ENCODE measurements at places on chromosomes 4 and X. TPM values are rescaled to one million over a fixed set of nuclear protein-coding genes. Genes with fewer than 3 reads are reported as not detected.
A peak's percentile ranks its signal among the peaks of the same experiment; 100 is the strongest.

- DNase-seq = no peak
These were observed 218.5 kb upstream of the TLL1 start for GRCh38 chr4:165654556-165654955.

GRCh38 chr4:149264093-149264733 is 551.4 kb downstream of the IQCM start:
- DNase-seq = peak; percentile 22

- no peak for DNase-seq
These were observed 115.6 kb downstream of the ARAP2 start for GRCh38 chr4:36128689-36129088.

DNA sequence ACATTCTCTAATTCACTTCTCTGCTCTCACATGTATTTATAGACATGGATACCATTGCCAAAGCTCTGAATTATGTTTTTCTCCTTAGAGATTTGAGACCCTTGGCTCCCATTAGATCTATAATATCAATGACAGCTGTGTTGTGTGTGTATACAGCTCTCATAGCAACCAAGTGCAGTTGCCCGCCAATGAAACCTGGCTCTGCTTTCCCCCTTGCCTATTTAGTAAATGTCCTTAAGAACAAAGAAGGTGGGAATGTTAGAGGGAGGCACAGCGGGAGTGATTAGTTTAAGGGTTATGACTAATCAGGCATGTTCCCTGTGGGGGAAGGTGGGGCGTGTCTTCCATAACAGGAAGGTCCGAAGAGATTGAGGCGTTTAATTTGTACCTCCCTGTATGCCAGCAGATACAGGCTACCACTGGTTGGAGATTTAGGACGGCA is 100.5 kb upstream of the TBC1D9 start:
- DNase-seq = no peak

DNA sequence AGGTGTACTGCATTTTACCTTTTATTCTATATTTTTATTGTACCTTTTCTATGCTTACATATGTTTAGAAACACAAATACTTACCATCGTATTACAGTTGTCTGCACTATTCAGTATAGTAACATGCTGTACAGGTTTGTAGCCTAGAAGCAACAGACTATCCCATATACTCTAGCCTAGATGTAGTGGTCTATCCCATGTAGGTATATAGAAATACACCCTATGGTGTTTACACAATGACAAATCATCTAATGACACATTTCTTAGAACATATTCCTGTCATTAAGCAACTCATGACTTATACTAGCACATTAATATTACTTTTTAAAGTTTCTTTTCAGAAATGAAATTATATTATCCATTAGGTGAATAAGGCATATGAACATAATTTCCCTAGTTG is 111.1 kb upstream of the HPGD start:
- no peak for DNase-seq

- no peak for DNase-seq
These were observed 69.0 kb downstream of the MRPL1 start for GRCh38 chr4:77931452-77932135.

Gene GPC4
- polyA plus RNA-seq = 0.30 TPM

Gene MTMR8
- polyA plus RNA-seq = 1.8 TPM

Gene ANKRD50
- 0.29 TPM for polyA plus RNA-seq

- no peak for DNase-seq
These were observed 25.2 kb upstream of the AP1AR start for GRCh38 chr4:112206431-112206830.

Gene GUCY1A1
- 0.12 TPM for polyA plus RNA-seq

Gene CPZ
- not detected for polyA plus RNA-seq

Gene SSX2
- polyA plus RNA-seq = not detected

Gene TMEM175
- 432 TPM for polyA plus RNA-seq

DNA sequence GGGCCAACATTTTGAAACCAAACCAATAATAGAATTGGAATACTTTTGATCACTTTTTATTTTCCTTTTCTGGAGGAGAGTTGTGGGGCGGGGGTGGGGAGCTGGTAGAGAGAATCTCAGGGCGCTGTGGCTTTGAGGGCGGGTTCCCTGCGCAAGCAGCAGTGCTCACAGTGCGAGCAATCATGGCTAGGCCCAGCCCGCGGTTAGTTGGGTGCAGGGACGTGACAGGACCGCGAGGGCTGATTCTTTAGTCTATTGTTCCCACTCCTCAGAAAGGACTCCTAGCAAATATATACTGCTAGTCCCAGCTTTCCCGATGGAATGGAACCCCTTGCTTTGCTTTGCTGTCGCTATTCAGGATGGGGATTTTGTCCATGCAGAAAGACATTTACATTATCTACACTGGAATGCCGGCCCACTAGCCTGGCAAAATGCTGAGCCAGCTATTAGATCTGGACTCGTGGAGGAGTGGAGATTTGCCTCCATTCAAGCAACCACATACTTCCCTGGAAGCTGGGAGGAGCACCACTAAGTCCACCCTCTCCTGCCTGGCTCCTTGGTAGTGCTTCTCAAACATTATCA is 23.9 kb upstream of the APLN start:
- no peak for DNase-seq

DNA sequence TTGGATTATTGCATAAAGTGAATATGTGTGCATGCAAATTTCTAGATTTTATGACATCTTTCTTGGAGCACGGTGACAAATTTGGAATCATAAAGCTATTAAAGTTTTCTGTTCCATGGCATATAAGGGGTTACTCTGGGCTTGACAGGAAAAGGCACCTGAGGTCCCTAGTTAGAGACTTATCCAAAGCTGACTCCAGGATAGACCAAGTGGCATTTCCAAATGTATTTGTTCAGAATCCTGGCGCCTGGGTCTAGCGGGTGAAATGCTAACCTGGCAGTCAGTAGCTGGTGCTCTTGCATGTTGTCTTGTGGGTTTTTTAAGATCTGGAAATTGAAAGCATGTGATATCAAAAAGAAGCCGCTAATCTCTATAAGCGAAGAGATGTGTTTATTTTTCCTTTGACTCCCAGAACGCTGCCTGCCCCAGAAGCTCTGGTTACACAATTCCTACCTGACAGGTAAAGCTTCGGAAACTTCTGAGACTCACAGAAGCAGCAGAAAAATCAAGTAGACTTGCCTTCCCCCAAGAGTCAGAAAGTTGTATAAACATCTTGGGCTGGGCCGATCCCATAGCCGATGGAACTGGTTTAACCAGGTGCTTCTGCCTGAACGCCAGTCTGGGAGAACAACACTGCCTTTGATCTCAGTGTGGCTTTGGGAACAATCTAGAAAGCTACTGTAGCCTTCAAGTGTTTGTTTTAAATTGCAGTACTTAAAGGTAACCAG is 12.9 kb upstream of the ZCCHC4 start:
- DNase-seq = no peak

DNA sequence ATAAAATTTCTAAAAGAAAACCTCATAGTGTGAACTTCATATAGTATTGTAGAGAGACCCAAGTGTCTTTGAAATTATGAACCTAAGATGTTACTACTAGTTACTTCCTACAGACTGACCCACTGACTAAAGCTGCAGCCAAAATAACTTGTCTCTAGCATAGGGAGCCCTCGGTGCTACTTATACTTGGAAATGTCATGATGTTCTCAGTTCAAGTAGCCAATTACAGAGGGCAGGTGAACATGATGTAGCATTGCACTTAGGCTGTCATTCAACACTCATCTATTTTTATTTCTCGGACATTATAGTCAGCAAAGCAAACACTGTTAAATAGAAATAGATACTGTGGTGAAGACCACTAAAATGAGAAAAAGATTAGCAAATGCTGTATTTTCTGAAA is 165.6 kb downstream of the AREG start:
- no peak for DNase-seq

Gene FAM184B
- polyA plus RNA-seq = not detected

GRCh38 chrX:95903490-95903889 is 781.2 kb upstream of the DIAPH2 start:
- no peak for DNase-seq

Gene UGT2B15
- not detected for polyA plus RNA-seq

GRCh38 chr4:134740290-134740689 is 538.7 kb upstream of the PABPC4L start:
- DNase-seq = no peak

DNA sequence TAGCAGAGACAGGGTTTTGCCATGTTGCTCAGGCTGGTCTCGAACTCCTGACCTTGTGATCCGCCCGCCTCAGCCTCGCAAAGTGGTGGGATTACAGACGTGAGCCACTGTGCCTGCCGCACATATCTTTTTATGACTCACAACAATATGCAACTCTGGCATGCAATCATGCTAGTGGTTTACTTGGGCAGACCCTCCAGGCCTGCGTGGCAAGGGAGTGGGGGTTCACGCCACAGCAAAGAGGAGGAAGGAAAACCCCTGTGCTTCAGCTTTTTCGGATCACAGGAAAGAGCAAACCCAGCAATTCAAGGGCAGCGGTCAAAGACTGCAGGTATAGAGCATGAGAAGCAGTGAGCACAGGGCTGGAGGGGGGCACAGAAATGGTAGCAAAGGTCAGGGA is 48.3 kb upstream of the CD99 start:
- DNase-seq = no peak

Gene HTR2C
- polyA plus RNA-seq = not detected

GRCh38 chr4:62407534-62407933 is 1207.4 kb downstream of the ADGRL3 start:
- no peak for DNase-seq

Gene CYBB
- 72.1 TPM for polyA plus RNA-seq

GRCh38 chr4:100113096-100113495 is 77.2 kb downstream of the DDIT4L start:
- no peak for DNase-seq

- DNase-seq = no peak
These were observed 9.1 kb downstream of the ASMTL start for GRCh38 chrX:1443496-1444075.

Gene SPANXB1
- polyA plus RNA-seq = not detected

- no peak for DNase-seq
These were observed 126.2 kb downstream of the COL4A6 start for GRCh38 chrX:108312011-108312410.

Gene RPL39
- polyA plus RNA-seq = 2,029 TPM

Gene GC
- polyA plus RNA-seq = not detected

Gene ITGB1BP2
- 2.2 TPM for polyA plus RNA-seq

GRCh38 chr4:22179124-22179874 is 230.7 kb upstream of the KCNIP4 start:
- no peak for DNase-seq

GRCh38 chr4:42871671-42872290 is 20.7 kb upstream of the GRXCR1 start:
- no peak for DNase-seq

Gene MAGEC3
- polyA plus RNA-seq = not detected

All from B cell (primary cell).